ENCODE measurements at places on chromosomes 4 and X.

- no peak for DNase-seq
Measured at GRCh38 chrX:52983321-52984000, 25.1 kb upstream of the FAM156A start.

DNA sequence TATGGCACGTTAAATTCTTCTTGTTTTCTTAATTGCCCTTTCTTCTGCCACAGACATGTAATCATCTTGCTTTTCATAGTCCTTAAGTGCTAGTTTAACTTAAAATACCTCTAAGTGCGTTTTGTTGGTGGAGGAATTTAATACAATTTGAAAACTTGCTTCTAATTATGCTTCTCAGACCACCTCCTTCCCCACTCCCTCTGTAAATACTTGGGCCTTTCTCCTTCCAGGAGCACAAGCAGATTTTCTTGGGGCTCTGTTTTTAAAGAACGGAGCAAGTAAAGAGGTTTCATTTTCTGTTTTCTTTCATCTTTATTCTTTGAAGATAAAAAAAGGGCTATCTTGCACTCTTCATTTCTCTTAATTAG, 559 bp upstream of the PCDH18 start:
- DNase-seq: no peak

DNA sequence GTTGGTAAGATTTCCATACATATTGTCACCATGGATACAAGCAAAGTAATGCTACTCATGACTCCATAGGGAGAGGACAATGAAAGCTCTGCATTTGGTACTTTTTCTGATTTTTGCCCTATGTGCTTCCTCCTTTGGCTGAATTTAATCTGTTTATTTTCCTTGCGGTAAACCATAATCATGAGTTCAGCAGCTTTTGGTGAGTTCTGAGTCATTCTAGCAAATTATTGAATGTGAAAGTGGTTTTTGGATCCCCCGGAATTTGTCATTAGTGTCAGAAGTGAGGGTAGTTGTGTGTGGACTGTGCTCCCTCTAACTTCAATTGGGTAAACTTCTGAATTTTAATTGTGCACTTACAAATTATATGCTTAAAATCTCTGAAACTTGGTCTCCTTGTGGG, 170.3 kb downstream of the MOSPD2 start:
- DNase-seq: no peak

GRCh38 chr4:47615385-47615784, 130.3 kb downstream of the ATP10D start:
- no peak for DNase-seq
